ENCODE measurements at places on chromosomes 13 and 19.

- no peak for DNase-seq
Measured at GRCh38 chr13:38417241-38417640, 67.6 kb downstream of the UFM1 start.

DNA sequence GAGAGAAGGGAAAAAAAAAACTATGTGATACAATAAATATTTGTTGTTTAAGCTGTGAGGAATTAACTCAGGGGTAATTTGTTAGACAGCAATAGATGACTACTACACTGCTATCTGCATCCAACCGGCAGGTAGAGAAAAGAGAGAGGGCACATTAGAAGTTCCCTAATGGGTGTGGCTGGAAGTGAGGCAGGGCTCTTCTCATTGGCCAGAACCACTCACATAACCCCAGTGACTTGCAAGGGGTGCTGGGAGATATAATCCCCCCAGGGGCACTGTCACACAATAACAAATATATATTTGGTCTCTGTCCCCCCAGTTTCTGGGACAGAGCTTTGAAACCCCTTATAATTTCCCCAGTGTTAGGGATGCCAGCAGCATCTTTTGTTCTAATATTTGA is 24.3 kb downstream of the FGF21 start:
- no peak for DNase-seq

DNA sequence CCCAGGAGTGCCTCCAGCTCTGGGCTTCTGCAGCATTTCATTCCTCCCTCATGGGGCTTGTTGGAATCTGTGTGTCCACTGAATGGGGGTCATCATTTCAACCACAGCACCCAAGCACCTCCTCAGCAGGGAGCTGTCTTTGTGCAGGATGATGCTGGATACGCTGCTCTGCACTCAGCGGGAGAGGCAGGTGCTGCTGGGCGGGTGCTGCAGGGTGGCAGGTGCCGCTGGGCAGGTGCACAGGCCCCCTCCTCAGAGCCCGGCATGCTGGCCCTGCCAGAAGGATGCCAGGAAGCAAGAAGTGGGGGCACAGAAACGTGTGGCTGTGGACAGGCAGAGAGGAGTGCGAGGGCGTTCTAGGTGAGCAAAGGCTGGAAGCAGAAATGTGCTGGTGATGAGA is 121.8 kb upstream of the VSTM2B start:
- no peak for DNase-seq

DNA sequence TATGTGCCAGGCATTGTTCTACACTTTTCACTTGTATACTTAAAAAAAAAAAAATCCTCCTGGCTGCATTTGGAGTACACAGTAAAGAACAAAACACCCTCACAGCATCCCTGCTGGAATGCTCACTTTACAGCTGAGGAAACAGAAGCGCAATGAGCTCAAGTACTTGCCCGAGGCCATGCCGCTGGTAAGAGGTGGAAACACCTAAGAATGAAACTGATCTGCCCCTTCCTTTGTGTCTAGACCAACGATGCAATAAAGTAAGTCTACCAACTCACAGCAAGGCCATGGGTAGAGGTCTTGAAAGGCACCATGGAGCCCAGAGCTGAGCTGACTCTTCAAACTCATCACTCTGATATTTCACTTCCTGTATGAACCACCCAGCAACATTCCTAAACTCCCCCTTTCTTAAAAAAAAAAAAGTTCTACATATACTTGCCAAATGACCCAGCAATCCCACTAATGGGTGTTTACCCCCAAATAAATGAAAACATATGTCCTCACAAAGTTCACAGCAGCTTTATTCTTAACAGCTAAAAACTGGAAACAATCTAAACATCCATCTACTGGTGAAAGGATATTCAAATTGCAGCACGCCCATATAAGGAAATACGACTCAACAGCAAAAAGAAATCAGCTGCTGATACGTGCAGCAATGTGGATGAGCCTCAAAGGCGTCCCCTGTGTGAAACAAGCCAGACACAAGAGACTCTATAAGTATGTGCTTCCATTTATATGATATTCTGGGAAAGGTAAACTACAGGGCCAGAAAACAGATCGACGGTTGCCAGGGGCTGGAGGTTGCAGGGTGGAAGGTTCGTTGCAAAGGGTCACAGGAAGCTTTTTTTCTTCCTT is 236.6 kb upstream of the MAB21L1 start:
- no peak for DNase-seq

DNA sequence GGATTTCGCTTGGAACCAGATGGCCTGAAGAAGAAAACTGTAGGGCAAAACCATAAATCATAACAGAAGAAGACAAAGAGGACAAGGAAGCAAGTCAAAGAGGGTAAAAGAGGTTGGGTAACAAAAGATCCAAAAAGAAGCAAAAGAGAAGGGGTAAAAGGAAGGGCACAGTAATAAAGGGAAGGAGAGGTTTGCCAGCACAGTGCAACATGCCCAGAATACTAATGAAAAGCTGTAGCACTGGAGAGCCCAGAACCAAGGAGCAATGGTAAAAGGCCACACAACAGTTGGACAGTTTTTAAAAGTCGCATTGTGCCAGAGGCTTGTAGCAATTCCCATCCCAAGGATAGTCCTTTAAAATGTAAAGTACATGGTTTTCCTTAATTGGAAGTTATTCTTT is 506.6 kb downstream of the PCDH9 start:
- no peak for DNase-seq

DNA sequence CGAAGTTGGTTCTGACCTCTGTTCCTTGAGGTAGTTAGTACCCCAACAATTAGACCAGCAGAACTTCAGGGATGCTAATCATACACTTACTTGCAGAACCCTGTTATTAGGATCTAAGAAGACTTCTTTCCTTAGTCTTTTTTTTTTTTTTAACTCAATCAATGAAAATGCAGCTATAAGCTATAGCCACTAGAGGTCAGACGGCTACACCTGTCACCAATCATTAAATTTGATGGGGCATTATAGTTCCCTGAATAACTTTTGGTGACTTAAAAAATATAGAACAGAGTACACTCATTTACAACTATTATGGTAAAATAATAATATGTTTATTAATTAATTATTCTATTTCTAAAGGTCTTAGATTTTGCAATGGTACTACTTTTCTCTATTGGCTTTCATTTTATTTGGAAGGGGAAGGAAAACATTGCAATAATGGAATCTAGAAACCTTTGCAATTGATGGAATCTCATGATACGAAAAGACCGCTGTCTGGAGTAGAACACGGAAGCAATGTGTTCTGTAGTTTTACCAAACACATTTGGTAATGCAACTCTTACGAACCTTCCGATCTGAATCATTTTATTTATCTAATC is 483.2 kb downstream of the DIAPH3 start:
- DNase-seq: no peak

DNA sequence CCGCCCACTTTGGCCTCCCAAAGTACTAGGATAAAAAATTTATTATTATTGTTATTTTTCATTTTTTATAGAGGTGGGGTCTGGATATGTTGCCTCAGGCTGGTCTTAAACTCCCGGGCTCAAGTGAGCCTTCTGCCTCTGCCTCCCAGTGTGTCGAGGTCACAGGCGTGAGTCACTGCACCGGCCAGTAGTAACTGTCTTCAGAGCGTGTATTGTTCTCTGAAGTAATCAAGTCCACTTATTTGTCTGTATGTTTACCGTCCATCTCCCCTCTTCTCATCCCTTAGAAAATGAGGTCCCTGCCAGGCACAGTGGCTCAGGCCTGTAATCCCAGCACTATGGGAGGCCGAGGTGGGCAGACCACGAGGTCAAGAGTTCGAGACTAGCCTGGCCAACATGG is 18.2 kb upstream of the SULT2B1 start:
- no peak for DNase-seq

- no peak for DNase-seq
Measured at GRCh38 chr19:954672-955494, 29.0 kb downstream of the ARID3A start.

- no peak for DNase-seq
Measured at GRCh38 chr13:99164226-99164625, 36.4 kb upstream of the UBAC2 start.

DNA sequence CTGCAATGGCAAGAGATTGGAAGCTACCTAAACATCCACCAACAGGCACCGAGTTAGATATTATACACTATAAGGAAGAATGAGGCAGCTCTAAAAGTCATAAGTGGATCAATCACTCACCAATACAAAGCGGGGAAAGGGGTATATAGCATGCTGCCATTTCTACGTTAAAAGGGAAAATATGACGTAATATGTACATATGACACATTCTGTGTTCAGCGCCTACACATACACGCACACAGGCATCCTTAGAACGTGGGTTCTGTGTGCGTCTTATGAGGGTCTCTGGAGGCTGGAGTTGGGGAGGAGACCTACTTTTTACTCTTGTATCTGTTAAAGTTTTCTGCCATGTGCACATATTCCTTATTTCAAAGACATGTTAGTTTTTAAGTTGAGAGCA is 5.9 kb downstream of the IL17D start:
- DNase-seq: no peak

DNA sequence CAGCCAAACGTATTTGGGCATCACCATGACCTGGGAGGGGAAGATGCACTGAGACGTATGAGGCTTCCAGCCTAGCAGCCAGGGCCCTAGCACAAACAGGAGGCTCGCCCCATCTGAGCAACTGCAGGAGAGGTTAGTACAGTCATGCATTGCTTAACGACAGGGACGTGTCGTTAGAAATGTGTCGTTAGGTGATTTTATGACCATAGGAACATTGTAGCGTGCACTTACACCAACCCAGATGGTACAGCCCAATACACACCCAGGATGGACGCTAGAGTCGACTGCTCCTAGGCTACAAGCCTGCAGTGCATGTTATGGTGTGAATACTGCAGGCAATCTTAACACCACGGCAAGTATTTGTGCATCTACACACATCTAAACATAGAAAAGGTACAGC is 9.3 kb downstream of the CD177 start:
- no peak for DNase-seq

- no peak for DNase-seq
Measured at GRCh38 chr13:109892101-109892500, 105.7 kb upstream of the IRS2 start.

- DNase-seq: no peak
Measured at GRCh38 chr13:20192158-20192835, 441 bp downstream of the GJB2 start.

DNA sequence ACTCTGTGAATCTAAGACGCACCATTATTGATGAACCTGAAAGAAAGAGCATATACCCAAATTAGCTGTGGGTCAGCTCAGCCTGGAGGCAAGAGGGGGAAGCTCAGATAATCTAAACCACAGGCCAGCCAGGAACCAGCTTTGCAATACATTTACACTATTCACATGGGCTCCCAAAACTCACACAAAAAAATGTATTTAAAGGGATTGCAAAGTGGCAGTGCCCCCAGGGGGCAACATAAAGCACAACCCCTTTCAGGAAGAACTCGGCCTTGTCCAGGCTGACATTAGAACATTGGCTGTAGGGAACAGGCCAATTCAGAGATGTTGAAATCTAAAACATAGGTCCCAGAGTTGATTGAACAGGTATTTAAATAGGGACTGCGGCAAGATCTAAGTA is 3.2 kb upstream of the PROZ start:
- no peak for DNase-seq

DNA sequence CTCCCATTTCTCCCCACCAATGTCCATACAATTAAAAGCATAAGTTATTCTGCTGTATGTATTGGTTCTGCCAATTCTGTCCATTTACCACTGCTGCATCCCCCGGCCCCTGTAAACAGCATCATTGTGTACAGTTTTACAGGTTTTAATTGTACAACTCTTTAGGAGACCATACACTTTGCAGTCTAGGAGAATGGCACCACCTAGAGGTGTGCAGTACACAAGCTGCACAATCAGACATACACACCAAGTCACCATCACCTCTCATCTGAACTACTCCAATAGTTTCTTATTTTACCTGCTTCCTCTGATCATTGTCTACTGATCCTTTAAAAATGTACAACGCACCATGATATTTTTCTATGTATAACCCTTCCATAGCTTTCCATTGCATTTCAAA is 855.9 kb upstream of the KLHL1 start:
- no peak for DNase-seq

DNA sequence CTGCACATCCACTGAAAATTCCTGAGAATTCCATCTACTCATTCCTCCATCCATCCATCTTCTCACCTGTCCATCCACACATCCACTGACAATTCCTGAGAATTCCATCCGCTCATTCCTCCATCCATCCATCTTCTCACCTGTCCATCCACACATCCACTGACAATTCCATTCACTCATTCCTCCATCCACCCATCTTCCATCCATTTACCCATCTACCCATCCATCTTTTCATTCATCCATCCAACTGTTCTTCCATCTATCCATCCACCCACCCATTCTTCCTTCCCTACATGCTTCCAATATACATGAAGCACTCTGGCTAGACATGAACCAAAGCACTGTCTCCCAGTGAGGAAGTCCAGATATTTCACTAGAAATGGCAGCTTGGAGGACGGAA is 15.6 kb downstream of the TRPM4 start:
- DNase-seq: no peak

GRCh38 chr19:19034204-19034624 is 811 bp downstream of the ARMC6 start:
- DNase-seq: no peak

DNA sequence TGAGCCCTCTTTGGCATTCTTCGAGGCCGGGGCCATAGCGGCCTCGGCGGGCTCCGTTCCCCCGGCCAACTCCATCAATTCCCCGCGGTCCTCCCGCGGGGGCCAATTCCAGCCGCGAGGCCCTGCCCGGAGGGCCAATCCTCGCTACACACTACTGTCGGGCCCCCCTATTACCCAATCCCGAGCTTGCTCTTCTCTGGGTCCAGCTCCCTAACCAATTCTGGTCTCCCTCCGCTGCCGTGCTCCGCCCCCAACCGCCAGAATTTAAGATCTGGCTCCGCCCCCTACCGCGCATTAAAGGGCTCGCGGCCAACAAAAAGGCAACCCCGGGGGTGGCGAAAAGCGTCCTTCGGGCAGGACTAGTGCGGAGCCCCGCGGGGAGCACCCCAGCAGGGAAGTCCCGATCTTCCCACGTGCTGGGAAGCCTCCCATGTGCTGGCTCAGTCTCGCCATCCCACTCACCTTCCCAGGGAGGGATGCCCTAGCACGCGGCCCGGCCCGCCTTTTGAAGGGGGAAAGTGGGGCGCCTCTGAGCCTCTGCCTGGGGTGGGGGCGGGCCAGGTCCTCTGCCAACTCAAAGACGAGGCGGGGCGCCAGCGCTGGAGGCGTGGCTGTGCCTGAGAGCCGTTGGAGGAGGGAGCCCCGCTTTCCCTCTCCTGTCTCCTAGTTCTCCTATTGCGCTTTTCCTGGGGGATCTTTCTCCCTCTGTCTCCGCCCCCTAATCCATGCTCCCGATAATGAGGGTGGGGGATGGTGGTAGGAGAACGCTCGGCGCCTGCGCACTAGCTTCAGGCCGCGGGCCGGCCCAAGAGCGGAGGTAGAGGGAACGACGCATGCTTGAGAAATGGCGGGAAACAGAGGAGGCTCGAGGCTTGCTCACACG is 3.5 kb downstream of the LIPE start:
- DNase-seq: peak; percentile 74

- no peak for DNase-seq
Measured at GRCh38 chr19:42153672-42154433, 21.6 kb upstream of the POU2F2 start.

- no peak for DNase-seq
Measured at GRCh38 chr19:4493104-4493928, 21.2 kb downstream of the HDGFL2 start.
